ENCODE measurements at places on chromosomes 7 and 10. TPM values are rescaled to one million over a fixed set of nuclear protein-coding genes. Genes with fewer than 3 reads are reported as not detected.

Gene NIPSNAP2
- 59.1 TPM for total RNA-seq

Gene ATXN7L1
- 9.7 TPM for total RNA-seq

Gene OR2A1
- total RNA-seq = not detected

Gene ZNF248
- total RNA-seq = 9.8 TPM

Gene XPNPEP1
- total RNA-seq = 69.5 TPM

Gene BICC1
- total RNA-seq = 46.5 TPM

Gene CLDN15
- 5.1 TPM for total RNA-seq

Gene IQUB
- 1.0 TPM for total RNA-seq

Gene LBX1
- total RNA-seq = not detected

Data from posterior vena cava (tissue), 2 donors.